ENCODE measurements at places on chromosomes 12 and 14.
A peak's percentile ranks its signal among the peaks of the same experiment; 100 is the strongest.

DNA sequence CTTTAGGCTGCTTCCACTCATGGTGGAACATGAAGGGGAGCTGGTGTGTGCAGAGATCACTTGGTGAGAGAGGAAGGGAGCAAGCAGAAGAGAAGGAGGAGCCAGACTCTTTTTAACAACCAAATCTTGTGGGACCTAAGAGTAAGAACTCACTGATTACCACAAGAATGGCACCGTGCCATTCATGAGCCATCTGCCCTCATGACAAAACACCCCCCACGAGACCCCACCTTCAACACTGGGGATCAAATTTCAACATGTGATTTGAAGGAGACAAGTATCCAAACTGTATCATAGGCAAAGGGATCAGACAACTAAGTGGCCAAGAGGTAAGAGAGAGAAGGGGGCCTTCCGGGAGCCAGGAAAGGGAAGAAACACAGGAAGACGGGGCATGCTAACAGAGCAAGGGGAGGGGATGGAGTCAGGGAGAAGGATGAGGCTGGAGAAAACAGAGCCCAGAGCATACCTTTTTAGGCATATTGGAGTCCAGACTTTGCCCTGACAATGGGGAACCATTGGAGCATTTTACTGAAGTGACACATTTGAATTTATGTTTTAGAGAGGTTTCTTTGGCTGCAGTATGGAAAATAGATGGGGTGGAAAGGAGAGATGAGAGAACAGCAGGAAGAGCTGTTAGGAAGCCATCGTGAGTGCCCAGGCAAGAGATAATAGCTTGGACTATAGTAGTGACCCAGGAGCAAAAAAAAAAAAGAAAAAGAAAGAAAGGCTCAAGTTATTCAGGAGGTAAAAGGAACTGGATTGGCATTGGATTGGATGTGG, 204.4 kb upstream of the NUDT4 start:
- no peak for DNase-seq

- DNase-seq, result no peak
Measured at GRCh38 chr12:121253638-121254335, 42.7 kb downstream of the CAMKK2 start.

- peak; percentile 15 for DNase-seq
Measured at GRCh38 chr12:113174461-113175384, 10.6 kb downstream of the DDX54 start.

- DNase-seq, result no peak
Measured at GRCh38 chr12:96130396-96131059, 63.6 kb upstream of the ELK3 start.

DNA sequence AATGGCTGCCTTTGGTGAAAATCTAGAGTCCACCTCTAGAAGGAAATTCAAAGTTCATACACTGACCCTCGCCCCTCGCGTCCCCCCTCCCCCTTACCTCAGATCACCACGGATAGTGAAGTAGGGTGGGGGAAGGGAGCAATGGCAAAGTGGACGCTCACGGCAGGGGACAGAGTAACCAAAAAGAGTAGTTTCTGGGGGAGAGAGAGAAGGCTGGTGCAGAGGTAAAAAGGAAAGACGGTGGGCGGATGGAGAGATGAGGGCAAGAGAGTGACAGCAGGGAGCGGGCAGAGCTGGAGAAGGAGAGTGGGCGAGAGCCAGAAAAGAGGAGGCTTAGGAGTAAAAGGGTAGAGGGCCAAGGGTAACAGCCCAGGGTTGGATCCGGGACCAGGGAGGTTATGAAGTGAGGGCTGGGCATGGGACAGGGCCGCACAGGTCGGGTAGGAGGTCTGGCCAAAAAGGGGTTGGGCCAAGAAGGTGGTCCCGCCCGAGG, 423 bp downstream of the ALDH6A1 start:
- no peak for DNase-seq

DNA sequence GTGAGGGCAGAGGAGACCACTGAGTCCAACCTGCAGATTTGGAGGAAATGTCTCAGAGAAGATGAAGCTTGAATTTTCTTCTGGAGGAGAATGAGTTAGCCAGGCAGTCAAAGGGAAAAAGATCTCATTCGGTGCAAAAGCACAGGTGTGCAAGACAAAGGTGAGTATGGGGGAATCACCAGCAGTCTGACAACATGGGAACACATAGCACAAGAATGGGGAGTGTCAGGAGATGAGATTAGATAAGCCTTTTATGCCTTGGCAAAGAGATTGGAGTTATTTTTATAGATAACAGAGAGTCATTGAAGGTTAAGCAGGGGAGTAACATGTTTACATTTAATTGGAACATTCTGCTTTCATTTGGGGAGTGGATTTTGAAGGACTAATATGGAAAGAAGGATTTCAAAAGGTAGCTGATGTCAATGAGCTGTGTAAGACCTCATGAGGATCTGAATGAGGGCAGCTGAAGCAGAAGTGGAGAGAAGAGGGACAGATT, 171.3 kb upstream of the NTF3 start:
- DNase-seq, result no peak

GRCh38 chr14:35532783-35533356, 1.1 kb upstream of the INSM2 start:
- no peak for DNase-seq

DNA sequence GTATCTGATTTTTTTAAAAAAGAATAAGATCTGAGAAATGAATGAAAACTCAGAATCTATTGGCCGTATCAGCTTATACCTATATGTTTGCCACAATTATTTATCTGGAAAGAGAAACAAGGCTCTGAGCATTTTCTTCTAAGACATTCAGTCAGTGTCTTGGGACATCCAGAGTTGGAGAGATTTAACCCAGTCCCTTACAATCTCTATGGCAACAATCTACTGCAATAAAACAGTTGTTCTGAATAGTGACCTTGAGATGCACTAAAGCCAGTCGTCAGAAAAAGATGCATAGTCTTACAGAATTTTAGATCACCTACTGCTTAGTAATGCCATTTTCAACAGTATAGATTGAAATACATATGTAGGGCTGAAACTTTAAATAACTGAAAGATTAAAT, 52.0 kb upstream of the SOCS2 start:
- no peak for DNase-seq

GRCh38 chr12:108341356-108341755, 2.2 kb upstream of the CMKLR1 start:
- no peak for DNase-seq

- no peak for DNase-seq
Measured at GRCh38 chr12:27530157-27530922, 6.3 kb downstream of the PPFIBP1 start.

DNA sequence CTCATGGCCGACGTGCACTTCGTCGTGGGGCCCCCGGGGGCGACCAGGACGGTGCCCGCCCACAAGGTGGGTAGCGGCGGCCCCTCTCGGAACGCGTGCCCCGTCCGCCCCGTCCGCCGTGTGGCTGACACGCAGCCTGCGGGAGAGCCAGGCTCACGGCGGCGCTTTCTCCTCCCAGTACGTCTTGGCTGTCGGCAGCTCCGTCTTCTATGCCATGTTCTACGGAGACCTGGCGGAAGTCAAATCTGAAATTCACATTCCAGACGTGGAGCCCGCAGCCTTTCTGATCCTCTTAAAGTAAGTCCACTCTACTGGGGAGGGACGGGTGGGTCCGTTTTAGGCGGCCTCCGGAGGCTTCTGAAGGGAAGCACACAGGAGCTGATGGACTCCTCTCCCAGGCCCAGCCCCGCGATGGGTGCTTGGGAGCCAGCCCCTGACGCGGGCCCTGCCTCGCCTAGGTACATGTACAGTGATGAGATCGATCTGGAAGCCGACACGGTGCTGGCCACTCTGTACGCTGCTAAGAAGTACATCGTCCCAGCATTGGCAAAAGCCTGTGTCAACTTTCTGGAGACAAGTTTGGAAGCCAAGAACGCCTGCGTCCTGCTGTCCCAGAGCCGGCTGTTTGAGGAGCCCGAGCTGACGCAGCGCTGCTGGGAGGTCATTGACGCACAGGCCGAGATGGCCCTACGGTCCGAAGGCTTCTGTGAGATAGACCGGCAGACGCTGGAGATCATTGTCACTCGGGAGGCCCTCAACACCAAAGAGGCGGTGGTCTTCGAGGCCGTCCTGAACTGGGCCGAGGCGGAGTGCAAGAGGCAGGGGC, 1.1 kb downstream of the BTBD6 start:
- DNase-seq, result no peak

DNA sequence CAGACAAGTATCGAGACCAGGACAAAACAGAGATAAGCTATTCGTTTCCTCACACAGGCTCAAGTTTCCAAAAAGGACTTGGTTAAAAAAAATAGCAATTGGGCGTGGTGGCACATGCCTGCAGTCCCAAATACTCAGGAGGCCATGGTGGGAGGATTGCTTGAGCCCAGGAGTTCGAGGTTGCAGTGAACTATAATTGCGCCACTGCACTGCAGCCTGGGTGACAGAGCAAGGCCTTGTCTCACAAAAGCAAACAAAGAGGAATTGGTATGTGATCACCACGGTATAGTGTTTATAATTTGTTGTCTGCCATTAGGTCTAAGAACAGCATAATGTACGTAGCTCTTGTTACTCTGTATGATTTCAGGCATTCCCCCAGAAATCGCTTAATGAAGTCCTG, 175.3 kb downstream of the DERA start:
- DNase-seq, result no peak

DNA sequence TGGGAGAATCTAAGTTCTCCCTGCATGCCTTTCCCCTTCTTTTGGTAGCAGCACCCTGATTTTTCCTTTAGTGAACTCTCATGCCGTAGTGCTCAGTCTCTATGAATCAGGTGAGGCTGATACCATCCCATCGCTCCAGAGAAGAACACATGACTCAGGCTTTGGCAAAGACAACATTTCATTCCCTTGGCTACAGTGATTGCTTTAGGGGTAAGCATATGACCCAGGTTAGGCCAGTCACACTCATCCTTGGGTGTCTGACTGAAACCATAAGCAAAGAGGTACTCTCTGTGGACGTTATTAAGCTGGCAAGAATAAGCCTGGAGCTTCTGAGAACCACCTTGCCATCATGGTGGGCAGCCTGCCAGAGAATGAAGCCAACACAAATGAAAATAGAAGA, 141.8 kb downstream of the MYRFL start:
- no peak for DNase-seq

- DNase-seq, result no peak
Measured at GRCh38 chr14:88931321-88932110, 107.1 kb downstream of the TTC8 start.

DNA sequence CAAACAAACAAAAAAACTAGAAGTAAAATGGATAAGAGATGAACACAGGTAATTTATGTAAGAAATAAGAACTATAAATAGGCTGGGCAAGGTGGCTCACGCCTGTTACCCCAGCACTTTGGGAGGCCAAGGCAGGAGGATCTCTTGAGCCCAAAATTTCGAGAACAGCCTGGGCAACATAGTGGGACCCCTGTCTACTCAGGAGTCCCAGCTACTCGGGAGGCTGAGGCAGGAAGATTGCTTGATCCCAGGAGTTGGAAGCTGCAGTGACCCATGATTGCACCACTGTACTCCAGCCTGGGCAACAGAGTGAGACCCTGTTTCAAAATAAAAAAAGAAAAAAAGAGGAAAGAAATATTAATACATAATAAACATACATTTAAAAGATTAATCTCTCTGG, 22.7 kb upstream of the ABCD4 start:
- no peak for DNase-seq

- no peak for DNase-seq
Measured at GRCh38 chr12:19434538-19434937, 4.8 kb upstream of the AEBP2 start.

DNA sequence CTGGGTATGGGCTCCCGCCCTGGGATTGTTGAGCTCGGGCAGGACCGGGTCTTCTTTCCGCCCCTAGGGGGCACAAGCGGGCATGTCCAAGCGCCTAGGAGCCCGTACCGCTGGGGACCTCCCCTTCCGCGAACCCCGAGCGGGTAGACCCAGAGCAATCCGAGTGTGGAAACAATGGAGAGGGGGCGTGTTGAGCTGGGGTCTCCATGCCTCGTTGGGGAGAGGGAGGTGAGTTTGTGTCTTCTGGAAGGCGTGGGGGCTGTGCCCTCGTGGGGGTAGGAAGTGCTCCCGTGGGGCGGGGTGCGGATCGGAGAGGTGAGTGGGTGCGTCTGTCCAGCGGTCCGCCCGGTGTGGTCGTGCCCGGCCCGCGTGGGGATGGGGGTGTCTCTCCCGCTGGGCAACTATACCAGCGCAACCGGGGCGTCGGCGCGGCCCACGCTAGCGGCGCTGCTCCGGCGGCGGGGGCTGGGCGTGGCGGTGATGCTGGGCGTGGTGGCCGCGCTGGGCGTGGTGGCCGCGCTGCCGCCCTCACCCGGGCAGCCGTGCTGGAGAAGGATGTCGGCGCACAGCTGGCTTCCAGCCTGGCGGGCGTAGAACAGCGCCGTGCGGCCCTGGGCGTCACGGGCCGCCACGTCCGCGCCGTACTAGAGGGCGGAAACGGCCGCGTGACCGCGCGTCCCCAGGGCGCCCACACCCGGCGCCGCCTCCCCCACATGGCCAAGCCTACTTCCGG, 12.2 kb downstream of the AGAP2 start:
- DNase-seq, result peak; percentile 86

GRCh38 chr14:91693346-91693745, 38.5 kb downstream of the CATSPERB start:
- no peak for DNase-seq

DNA sequence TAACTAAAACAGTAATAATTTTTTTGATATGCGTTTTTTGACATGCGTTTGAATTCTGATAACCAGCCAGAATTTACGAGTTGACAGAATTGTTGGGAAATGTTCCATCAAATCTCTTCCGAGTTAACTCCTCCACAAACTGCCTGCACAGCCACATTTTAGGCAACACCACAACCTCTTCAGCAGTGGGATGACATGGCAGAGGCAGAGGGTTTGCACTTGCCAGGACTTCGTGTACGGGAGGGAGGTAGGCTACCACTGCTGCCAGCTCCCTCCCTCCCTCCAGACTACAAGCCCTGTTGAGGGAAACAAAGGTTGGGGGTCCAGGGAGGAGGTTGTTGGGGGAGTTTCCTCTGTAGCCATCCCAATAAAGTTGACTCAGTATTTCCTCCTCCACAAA, 14.5 kb upstream of the ACTR6 start:
- DNase-seq, result no peak

DNA sequence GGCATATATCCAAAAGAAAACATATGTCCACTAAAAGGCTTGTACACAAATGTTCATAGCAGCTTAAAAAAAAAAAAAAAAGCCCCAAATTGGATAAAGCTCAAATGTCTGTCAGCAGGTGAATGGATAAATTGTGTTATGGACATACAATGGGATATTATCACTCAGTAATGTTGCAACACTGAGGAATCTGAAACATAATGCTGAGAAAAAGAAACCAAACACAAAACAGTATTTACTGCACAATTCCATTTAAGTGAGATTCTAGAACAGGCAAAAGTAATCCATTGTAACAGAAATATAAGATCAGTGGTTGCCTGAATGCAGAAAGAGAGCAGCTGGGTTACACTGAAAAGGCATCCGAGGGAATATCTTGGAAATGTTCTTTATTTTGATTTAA, 117.9 kb downstream of the SLC15A5 start:
- DNase-seq, result no peak

- DNase-seq, result no peak
Measured at GRCh38 chr12:6771091-6771495, 1.2 kb upstream of the LAG3 start.

- no peak for DNase-seq
Measured at GRCh38 chr12:80861641-80862378, 75.9 kb downstream of the LIN7A start.
